Stimulated activated CD4-positive, alpha-beta T cell treated with anti-CD3 and anti-CD28 coated beads, Interleukin-1b, Interleukin-23, amount 100 ng/mL, for 48 hours (primary cell): ENCODE measurements at places on chromosomes 12 and 14.

DNA sequence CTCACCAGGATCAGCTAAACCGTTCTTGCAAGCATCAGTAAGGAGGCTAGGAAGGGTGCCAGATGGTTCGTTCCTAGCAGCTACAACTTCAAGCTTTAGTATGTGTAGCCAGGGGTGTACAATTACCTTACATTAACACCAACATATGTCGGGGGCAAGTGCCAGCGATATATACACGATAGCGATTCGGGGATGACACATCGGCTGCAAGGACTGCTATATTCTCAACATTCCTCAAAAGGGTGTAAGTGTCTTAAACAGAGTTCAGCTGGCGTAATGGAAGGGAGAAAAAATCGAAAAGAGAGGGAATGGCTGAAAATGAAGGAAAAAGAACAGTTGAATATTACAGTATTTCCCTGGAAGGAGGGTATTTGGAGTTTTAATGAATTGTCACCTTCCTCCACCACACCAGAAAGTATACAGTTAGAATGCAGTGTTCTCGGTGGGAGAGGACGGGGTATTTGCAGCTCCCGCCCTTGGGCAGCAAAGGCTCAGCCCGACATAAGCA lies 545 bp downstream of the LIMA1 start:
- DNase-seq, result no peak

DNA sequence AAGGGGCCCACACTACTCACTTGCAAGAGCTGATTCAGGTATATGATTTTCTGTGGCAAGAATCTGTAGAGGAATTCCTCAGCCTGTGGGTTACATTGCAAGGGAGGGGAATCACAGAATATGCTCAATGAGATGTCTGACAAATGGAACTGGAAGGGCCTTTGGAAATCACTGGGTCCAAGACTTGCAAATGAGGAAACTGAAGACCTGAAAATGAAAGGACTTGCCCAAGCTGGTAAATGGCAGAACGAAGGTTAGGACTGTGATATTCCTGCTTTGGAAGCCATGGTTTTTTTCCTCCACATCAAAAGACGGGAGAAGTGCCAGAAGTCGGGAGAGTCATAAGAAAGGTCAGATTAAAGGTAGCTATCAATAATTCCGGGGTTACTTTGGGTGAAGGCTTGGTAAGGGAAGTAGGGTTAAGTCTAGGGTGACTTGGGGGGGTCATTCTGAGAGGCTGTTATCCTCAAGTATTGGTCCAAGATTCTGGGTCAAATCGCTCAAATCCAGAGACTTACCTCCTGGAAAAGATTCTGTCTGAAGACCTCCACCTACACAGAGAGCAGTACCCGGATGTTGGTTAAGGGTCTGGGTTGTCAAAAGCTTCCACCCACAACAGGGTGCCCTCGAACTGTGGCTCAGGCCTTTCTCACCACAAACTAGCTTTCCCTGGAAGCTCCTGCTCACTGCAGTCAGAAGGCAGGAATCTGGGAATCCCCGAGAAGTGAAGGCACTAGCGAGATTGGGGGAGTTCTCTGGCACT lies 539 bp downstream of the PSME2 start:
- DNase-seq, result no peak

- no peak for DNase-seq
Observed at GRCh38 chr14:68112442-68112841, 292.9 kb downstream of the RAD51B start.

- no peak for DNase-seq
Observed at GRCh38 chr14:36844443-36845195, 183.0 kb downstream of the PAX9 start.

- DNase-seq, result no peak
Observed at GRCh38 chr14:93941293-93941910, 14.3 kb downstream of the FAM181A start.

GRCh38 chr14:73829526-73830431 lies 21.9 kb upstream of the PTGR2 start:
- peak; percentile 66 for DNase-seq

GRCh38 chr12:24840046-24840800 lies 108.7 kb downstream of the BCAT1 start:
- DNase-seq, result no peak

- DNase-seq, result no peak
Observed at GRCh38 chr14:53378142-53378541, 225.0 kb upstream of the DDHD1 start.

DNA sequence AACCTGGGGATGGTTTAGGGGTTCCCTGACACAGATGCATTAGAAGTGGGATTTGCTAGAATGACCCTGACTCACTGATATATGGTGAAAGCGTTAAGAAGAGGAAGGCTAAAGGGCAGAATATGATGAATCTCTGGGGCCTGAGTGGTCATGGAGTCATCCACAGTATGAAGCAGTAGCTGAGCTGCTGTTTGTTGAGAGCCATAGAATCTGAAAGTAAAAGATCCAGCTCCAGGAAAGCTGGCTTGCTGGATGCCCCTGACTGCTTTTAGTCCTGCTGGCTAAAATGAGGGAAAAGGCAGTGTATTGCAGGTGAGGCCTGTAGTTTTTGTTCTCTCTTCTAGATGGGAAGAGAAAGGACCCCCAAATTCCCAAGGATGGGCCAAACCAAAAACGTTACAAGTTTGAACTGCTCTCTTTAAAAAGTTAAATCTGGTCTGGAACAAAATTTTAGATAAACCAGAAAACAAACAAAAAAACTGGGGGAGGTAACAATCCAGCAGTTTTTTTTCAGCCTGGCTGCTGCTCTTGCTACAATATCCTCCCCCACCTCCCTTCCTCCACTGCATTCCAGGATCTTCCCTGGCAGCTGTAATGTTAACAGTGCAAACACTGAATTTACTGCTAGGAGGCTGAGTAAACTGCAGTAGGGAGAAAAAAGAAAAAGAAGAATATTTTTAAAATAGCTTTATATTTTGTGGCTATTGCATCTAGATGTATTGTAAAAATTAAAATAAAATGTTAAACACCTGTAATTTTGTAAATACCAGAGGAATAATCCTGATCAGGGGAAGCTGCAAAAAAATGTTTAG lies 16.5 kb downstream of the SEL1L start:
- DNase-seq, result no peak

DNA sequence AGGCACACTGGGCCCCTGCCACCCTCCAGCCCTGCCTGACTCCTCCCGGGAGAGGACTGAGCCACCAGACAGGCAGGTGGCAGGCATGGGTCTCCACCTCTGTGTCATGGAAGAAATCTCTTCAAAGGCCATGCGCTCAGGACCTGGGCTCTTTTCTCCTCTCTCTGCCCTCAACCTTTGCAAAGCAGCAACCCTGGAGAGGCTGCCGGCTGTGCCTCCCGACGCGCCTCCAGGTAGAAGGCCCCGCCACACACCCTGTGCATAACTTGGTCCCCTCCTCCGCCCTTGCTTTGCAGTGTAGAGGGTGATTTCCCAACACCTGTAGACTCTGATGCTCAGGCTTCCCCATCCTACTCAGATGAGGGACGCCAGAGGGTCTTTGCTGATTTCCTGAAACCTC lies 28.2 kb upstream of the TMEM179 start:
- no peak for DNase-seq

DNA sequence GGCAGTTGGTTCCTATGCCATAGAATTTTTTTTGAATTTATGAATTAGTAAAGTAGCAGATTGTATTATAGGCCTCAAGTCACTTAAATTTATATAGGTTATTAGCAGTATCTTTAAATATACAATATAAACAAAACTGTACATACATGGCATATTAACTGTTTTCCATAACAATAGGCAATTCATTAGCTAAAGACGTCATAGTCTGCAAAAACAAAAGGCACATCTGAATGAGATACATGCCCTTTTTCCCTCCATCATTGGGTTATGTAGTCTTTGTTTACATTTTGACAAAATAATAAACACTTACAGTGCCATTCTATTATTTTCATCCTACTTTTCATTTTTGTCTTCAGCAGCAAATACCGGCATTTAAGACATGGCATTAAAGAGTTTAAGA lies 1.1 kb upstream of the VCPKMT start:
- no peak for DNase-seq

DNA sequence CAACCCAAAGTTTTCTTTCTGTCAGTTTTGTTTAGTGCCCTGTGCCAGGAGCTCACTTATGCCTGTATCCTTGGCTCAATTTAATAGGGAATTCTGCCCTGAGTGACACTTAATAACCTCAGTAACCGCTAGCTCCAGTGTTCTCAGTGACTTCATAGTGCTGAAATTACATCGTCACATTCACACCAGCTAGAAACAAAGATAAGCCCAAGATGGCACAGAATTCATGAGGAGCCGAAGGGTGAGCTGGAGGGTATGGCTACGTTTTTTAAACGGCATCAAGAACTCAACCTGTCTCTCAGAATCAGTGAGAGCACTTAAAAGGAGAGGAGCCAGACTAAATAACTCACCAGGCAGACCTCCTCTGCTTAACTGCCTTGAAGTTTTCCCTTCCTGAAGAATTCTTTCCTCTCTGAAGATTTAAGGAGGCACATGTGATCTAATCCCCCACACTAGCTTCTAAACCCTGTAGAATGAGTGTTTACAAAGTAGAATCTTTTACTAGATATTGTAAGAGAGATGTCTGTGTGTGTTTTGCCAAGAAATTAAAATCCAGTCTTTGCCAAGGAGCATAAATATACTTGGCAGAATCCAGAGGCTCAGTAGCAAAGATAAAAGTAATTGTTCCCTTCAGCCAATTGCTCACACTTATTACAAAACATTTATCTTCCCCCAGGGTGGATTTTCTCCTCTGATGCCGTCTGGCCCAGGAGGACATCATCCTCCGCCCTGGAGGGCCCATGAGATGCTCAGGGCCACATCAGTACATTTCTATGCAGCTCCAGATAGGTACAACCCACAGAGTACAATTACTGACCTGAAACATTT lies 37.3 kb downstream of the PTGER2 start:
- no peak for DNase-seq

GRCh38 chr12:53465679-53466078 lies 13.8 kb downstream of the PCBP2 start:
- DNase-seq, result no peak

DNA sequence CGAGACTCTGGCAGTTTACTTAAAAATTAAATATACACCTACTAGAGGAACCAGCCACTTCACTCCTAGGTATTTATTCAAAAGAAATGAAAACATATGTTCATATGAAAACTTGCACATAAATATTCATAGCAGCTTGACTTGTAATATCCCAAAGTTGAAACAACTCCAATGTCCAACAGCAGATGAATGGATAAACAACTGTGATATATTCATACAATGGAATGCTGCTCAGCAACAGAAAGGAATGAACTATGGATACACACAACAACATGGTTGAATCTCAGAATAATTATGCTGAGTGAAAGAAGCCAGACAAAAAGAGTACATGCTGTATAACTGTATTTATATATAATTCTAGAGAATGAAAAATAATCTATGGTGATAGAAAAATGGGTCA lies 53.4 kb upstream of the DACT1 start:
- DNase-seq, result no peak

DNA sequence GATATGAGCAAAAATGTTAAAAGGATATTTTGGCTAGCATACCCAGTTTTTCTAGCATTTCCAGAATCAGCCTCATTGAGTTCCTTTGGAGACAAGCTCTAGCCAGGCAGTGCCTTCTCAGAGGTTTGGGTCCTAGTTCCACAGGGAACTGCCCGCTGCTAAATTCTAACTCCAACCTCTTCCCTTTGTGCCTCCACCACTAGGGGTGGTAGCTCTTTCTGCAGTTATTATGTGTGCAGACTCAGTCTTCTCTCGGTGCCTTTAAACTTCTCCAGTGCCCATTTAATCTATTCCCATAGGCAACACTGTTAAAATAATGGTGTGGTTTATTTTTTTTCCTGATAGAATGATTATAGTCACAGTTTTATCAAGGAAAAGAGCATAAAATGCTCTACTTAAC lies 21.5 kb upstream of the SLC25A3 start:
- no peak for DNase-seq

GRCh38 chr14:45222485-45223262 lies 30.3 kb downstream of the MIS18BP1 start:
- no peak for DNase-seq

DNA sequence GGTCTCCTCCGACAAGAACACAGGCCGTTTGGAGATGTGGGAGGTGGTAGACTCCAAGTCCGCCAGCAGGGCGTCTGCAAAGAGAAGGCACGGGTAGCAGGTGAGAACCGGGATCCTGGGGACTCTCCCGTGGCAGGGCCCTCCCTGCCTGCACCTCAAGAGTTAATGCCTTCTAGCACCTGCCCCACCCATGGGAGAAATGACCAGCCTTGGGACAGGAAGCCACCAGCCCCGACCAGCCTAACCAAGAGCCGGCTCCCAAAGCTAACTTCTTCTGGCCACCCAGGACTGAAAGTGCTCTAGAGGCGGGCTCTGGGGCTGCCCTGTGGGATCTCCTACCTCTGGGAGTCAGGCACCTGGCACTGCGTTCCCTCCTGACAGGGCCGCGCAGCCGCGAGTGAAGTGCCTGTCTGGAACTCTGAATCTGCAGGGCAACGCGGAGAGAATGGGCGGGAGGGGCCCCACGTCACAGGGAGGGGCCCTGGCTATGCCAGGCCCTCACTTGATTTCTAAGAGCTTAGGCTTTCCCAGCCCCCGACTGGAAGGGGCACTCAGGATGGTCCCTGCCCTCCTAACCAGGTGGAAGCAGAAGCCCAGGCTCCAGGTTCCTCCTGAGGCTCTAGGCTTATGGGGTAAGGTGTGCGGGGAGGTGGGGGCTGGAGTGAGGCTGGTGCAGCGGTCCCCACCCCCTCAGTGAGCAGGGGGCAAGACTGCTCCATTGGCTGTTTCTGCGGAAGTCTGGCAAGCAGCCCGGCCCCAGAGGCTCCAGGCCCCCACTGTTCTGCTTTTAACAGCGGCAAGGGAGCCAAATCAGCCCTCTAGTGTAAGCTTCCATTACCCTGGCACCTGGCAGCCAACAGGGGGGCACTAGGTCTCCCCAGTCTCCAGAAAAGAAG lies 23.6 kb upstream of the RPLP0 start:
- no peak for DNase-seq

DNA sequence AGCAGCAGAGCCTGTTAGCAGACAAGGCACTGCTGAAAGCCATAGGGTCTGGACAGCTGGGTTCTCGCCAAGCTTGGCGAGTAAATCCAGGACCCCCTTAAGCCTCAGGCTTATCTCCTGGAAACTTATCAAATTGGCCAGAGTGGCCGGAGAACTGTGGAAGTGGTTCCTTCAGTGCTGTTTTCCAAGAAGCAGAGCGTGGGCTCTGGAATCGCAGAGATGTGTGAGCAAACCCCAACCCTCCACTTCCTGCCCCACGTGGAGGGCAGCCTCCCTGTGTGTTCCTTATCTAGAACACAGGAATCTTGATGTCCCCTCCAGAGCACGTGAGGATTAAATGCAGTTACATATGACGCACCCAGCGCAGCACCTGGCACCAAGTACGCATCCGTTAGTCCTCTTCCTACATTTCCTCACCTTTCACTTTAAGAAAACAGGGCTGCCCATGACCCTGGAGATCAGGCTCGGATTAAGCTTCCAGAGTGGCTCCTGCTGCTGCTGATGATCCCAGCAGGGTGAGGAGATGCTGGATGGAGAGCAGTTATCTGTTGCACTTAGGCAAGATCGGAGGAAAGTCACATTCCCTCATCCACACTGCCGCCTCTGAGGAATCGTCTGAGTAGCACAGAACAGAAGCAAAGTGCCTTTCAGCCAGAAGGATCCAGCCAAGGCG lies 35.0 kb downstream of the MMAB start:
- DNase-seq, result no peak
